Activated CD4-positive, alpha-beta T cell treated with anti-CD3 and anti-CD28 coated beads, Interleukin-2, amount 50 U/mL, for 16 hours (primary cell): ENCODE measurements at places on chromosomes 3 and 15.

- no peak for DNase-seq
Measured at GRCh38 chr3:134312072-134312872, 61.6 kb upstream of the RYK start.

GRCh38 chr3:5675319-5675718 lies 487.8 kb downstream of the EDEM1 start:
- DNase-seq = no peak

DNA sequence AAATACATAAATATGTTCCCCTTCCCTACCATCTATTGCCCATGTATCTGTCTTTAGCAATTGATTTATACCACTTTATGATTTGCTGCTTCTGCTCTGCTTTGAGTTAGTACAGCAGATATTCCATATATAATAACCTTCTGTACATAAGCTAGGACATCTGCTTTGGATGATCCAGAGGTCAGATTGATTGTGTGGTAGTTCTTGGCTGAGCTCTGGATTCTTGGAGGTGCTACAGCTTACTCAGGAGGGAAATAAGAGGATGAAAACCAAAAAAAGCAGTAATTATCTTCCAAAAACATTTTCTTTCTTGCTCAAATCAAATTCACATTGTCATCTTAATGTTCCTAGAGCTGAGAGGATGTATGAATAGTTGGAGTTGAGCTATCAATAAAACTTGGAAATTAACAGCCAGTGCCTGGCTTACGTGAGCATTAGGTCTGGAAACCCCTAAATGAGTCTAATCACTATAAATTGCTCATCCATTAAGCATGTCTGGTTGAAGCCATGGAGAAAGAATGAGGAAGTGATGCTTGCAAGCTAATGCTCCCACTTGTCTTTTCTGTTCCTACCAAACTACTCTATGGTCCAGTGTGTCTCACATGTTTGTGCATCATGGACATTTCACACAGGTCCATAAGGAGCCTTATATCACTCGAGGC lies 36.3 kb upstream of the TMEM42 start:
- DNase-seq = no peak

DNA sequence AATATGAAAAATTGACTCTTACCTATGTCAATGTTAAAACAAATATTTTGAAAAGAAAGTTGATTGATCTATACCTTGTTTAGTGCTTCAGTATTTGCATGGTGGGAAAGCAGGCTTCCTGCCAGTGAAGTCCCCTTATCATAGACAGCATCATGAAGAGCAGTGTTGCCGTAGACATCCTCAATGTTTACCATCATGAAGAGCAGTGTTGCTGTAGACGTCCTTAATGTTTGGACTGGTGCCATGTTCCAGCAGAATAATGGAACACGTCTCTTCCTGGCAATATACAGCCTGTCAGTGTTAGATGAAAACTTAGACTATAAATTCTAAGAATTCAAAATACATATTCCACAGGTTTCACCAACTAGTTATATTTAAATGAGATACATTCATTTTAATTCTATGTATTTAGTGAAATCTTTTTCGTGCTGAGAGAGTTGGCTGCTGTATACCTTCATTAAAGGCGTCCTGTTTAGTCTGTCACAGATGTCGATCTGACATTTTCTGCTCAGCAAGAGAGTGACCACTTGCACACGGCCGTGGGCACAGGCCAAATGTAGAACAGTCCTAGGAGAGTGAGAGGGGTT lies 116.8 kb downstream of the LMLN start:
- DNase-seq = no peak

- no peak for DNase-seq
Measured at GRCh38 chr15:99015698-99016568, 8.3 kb upstream of the PGPEP1L start.

- no peak for DNase-seq
Measured at GRCh38 chr3:37526511-37526910, 335.2 kb upstream of the CTDSPL start.

- DNase-seq = peak; percentile 46
Measured at GRCh38 chr3:186361762-186362536, at the start of gene DGKG. Gene DGKG (minus strand): TSS chr3:186362234. CDS start chr3:186320459, 41,775 bp downstream.

- peak; percentile 71 for DNase-seq
Measured at GRCh38 chr3:28050885-28051284, 190.5 kb upstream of the CMC1 start.

DNA sequence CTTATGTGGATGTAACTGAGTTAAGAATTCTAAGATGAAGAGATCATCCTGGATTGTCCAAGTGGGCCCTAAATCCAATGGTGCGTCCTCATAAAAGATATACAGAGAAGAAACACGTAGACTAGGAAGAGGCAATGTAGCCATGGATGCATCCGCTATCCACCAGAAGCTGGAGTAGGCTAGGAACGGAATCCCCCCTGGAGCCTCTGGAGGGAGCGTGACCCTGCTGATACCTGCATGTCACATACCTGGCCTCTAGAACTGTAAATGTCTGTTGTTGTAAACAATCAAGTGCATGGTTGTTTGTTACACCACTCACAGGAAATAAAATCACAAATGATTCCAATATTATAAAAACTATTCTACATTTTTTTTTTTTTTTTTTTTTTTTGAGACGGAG lies 254.5 kb upstream of the RORA start:
- no peak for DNase-seq

DNA sequence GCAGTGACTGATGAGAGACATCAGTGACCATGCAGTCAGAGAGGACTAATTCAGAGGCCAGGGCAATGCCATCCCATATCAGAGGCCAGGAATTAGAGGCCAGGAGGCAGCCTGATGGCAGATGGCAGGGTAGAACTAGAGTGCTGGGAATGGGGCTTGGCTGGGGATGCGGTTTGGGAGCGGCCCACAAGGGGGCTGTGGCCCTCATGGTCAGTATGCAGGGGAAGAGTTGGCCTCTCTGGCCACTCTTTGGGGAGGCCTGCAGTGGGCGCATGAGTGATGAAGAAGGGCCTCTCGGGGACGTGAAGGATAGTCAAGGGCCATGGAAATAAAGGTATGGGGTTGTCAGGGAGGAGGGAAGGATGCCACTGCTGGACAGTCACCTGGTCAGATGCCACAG lies 101.7 kb downstream of the EEFSEC start:
- no peak for DNase-seq

DNA sequence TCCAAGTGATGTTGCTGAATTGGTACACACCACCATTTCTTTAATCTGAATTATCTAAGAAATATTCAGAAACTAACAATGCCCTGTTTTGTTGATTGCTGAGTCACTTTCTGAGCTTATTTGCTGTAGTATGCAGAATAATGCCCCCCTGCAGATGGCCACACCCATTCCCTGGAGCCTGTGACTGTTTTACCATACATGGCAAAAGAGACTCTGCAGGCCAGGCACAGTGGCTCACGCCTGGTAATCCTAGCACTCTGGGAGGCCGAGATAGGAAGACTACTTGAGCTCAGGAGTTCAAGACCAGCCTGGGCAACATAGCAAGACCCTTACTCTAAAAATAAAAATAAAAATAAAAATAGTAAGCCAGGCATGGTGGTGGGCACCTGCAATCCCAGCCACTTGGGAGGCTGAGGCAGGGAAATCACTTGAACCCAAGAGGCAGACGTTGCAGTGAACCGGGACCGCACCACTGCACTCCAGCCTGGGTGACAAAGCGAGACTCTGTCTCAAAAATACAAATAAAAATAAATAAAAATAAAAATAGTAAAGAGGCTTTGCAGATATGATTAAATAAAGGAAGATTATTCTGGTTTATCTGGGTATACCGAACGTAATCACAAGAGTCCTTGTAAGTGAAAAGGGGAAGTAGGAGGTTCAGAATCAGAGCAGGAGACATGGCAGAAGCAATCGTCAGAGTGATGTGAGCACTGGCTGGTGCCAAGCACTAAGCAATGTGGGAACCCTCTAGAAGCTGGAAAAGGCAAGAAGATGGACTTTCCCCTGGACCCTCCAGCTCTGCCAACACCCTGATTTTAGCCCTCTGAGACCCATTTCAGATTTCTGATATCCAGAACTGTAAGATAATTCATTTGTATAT lies 19.0 kb downstream of the PCYT1A start:
- DNase-seq = peak; percentile 41

DNA sequence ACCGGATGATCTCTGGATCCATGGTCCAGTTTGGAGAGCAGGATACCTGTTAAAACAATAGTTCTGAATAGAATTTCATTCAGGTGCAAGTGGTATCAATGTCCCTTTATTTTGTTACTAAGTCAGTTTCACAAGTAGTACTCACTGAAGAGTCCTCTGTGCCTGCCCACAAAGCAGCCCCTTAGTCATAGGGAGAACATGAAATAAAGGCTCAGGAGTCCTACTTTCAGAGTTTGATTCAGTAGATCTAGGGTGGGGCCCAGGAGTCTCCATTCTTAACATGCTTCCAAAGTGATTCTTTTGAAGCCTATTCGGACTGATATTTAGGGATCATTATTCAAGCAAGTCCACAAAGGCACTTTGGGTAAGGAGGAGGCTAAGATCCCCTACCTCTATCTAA lies 79.8 kb upstream of the ACKR4 start:
- peak; percentile 8 for DNase-seq

GRCh38 chr15:85627213-85627935 lies 167.4 kb downstream of the KLHL25 start:
- DNase-seq = no peak

DNA sequence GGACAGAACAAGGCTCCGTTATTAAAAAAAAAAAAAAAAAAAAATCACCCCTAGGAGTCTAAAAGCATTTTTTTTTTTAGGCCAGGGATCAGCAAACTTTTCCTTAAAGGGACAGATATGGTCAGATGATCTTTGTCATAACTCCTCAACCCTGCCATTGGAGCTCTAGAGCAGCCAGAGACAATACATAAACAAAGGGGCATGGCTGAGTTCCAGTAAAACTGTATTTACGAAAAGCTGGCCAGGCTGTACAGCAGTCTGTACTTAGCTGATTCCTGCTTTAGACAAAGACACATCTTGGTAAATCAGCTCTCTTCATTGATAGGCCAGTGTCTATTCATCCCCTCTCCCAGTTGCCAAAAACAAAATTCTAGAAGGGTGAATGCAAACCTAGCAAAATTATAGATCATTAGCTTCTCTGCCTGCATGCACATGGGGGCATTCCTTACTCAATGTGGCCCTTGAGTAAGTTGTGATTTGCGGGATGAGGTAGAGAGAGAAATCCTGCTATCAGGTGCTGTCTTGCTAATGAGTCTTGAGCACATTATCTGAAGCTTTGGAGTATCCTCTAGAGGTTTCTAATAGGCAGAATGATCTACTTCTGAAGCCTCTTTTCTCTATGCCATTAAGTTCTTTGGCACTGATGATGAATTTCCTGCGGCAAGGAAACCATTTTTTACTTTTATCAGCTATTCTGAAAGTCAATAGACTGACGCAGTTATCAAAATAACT lies 35.2 kb downstream of the SENP8 start:
- DNase-seq = no peak

DNA sequence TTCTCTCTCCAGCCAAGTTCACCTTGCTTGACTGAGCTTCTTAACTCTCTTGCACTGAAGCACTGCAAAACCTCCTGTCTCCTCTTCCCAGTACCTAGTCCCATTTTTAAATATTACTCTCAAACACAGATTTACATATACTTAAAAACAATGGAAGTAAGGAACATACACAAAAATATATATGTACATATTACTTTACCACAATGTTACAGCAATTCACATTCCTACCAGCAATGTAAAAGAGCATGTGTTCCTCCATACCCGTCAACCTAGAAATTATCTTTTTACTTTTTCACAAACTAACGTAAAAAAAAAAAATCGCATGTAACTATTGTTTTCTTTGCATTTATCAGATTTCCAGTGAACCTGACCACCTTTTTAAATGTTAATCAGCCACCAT lies 60.4 kb downstream of the RYK start:
- DNase-seq = no peak

DNA sequence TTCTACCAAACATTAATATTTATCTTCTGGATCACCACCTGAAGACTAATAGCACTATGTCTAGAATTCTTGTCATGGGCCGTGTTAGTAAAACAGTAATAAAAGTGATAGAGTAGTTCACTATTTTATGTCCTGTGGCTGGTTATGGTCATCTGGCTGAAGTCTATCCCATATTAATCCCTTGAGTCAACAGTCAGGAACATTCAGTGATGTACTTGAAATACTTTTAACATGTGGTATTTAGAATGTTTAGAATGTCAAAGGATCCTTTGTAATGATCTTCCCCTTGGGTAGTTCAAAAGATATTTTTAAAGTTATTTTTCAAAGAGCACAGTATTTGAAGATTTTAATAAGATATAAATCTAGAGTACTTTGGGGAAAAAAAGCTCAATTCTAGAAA lies 117.0 kb downstream of the MBNL1 start:
- DNase-seq = no peak

GRCh38 chr3:108403686-108404345 lies 106.6 kb downstream of the MYH15 start:
- no peak for DNase-seq

- DNase-seq = no peak
Measured at GRCh38 chr15:83207009-83207659, 489 bp downstream of the HDGFL3 start.

DNA sequence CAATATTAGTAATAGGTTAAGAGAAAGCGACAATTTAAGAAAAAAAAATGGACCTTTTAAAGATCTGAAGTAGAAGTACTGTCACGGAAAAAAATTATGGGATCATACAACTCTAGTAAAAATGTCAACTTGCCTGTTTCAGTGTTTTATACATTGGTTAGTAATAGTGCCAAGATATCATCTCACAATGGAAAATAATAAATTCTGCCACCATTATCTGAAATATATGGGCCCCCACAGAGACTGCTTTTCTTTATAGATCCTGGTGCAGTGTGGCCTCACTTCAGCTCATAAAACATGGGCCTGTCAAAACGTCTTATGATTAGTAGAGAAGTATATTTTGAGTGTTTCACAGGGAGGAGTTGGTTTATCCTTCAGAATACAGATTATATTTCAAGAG lies 266.3 kb upstream of the EPHA6 start:
- DNase-seq = no peak

DNA sequence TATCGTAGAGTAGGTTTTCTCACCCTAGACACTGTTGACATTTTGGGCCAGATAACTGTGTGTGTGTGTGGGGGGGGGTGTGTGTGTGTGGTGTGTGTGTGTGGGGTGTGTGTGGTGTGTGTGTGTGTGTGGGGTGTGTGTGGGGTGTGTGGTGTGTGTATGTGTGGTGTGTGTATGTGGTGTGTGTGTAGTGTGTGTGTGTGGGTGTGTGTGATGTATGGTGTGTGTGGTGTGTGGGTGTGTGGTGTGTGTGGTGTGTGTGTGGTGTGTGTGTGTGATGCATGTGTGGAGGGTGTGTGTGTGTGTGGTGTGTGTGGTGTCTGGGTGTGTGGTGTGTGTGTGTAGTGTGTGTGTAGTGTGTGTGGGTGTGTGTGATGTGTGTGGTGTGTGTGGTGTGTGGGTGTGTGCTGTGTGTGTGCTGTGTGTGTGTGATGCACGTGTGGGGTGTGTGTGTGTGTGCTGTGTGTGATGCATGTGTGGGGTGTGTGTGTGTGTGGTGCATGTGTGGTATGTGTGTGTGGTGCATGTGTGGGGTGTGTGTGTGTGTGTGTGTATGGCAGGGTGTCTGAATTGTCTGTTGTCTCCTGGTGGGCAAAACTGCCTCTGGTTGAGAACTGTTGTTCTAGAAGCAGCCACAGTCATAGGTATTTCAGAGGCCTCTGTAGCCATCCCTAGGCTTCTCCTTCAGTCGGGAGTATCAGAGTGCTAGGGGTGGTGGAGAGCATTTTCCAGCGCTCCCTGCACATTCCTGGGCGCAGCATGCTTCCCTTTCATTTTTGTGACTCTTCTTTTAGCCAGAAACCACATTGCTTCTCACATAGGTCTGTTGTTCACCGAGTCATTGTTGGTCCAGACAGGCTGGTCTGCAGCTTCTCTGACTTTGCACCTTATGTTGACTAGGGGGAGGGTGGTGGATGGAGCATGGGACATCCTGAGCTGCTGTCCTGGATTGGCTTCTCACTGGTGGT lies 84.4 kb downstream of the THSD4 start:
- DNase-seq = no peak

GRCh38 chr3:87461036-87461435 lies 184.7 kb upstream of the POU1F1 start:
- no peak for DNase-seq
